ENCODE measurements at places on chromosomes 2 and 18.

- no peak for DNase-seq
These were observed 20.7 kb downstream of the LIPG start for GRCh38 chr18:49582579-49582978.

DNA sequence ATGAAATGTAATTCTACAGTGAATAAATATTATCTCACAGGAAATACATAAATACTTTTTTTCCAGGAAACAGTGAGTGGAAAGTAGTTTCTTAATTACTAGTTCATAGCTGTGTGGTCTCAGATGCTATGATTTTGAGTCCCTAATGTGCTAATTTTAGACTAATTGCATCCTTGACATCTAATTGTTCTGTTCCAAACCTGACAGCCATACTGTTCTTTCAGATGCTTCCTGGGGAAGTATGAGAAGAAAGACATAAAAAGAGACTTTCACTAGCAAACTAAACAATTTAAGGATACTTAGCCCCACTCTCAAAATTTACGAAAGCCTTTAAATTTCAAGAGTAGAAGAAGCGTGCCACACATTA is 350.9 kb upstream of the CDH20 start:
- no peak for DNase-seq

GRCh38 chr2:186059096-186059495 is 320.5 kb downstream of the FSIP2 start:
- DNase-seq, result no peak

GRCh38 chr18:40929399-40929798 is 1025.6 kb upstream of the PIK3C3 start:
- no peak for DNase-seq

GRCh38 chr2:241064008-241064801 is 37.9 kb downstream of the MTERF4 start:
- DNase-seq, result peak; percentile 30
